Activated T-helper 1 cell treated with Interleukin-2 at 50 U/mL for 16 hours (primary cell): ENCODE measurements at places on chromosomes 13 and 19.
A peak's percentile ranks its signal among the peaks of the same experiment; 100 is the strongest.

DNA sequence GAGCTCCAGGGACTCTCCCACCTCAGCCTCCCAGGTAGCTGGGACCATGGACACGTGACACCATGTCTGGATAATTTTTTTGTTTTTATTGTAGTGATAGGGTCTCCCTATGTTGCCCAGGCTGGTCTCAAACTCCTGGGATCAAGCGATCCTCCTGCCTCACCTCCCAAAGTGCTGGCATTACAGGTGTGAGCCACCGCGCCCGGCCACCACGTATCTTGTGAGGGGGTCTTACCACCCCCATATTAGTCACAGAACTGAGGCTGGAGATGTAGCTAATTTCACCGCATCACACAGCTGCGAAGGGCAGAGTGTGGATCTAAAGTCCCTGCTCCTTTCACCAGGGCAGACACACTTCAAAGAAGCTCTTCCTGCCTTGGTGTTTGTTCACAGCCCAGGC, 211.8 kb upstream of the SOX1 start:
- DNase-seq, result no peak

DNA sequence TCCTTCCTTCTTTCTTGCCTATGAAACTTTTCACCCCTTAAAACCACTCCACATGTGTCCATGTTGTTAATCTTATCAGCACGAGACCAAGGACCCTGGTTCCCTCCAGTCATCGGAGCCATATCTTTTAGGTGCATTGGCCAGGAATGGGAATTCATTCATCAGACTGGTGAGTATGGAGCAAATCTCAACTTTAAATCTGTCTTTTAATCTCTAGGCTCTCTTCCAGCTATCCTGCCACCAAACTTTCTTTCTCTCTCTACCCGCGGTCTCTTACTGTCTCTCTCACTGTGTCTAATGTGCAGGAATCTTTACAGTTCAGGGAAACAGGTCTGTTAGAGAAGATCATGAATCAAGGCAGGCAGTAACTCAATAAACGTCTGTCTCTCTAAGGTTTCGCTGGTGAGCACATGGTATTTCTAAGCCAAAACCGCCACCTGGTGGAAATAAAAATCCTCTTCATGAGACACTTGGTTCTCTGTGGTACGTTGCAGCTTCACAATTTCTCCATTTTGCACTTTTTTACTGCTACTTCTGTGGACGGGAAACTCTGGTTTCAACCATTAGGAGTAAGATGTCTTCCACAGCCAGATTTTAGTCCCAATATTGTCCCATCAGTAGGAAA, 16.1 kb downstream of the LGALS16 start:
- no peak for DNase-seq

DNA sequence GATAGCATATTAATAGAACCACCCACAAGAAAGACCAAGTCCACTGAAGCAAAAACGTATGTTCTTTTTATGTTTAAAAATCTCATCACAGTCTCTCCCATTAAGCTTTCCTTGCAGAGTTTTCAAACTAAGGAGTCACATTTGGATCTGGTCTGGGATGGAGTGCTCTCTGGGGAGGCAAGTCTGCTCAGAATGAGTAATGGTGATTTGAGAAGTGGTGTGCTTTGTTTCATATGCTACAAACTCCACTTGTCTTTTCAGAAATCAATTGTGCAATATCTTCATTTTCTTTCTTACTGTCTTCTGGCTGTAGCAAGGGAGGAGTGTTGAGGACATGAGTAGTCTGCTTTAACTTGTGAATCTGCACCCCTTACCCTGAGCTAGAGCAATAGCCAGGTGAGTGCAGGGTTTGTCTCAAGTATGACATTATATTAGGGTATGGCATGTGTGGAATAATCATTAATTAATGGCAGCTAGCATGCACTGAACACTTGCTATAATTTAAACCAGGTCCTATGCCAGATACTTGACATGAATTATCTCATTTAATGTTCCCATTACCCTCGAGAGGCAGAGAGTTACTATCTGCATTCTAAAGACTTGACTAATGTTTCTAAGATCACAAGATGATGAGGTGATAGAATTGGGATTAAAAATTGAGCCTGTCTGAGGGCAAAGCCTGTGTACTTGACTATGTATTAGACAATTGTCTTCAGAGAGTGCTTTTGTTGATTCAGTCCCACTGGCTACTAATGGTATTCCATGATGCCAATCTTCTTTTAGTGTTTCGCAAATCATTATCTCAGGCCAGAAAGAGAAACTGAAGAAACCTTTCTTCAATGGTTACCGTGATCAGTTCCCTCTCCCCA, 171.8 kb downstream of the GPC6 start:
- no peak for DNase-seq

GRCh38 chr13:38636761-38637160, 50.1 kb upstream of the FREM2 start:
- DNase-seq, result no peak

DNA sequence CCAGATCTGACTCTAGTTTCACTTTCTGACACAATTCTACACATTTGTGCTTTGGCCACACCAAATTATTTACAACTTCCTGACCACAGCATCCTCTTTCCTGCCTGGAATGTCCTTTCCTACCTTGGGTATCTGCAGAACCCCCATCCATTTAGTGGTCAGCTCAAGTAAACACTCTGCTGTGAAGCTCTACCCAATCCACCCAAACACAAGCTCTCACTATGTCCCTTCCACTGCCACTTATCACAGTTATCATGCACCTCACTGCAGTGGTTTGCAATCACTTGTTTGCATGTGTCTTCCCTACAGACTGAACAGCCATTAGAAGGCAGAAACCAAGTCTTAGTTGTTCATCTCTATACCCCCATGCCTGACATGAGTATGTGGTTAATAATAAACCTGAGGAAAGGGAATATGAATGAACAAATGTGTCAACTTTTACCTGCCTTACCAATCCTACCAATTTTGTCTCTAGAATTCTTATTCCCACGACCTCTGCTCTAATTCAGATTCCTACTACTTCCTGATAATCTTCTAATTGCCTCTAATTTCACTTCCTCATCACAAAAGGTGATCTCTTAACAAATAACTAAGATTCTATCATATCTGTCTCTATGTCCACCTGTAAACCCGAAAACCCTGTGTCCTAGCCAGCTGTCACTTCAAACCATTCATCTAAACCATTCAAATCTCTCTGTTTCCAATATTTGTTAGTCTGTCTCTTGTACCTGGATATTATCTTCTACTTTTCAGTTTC, 25.1 kb downstream of the LNX2 start:
- DNase-seq, result no peak

DNA sequence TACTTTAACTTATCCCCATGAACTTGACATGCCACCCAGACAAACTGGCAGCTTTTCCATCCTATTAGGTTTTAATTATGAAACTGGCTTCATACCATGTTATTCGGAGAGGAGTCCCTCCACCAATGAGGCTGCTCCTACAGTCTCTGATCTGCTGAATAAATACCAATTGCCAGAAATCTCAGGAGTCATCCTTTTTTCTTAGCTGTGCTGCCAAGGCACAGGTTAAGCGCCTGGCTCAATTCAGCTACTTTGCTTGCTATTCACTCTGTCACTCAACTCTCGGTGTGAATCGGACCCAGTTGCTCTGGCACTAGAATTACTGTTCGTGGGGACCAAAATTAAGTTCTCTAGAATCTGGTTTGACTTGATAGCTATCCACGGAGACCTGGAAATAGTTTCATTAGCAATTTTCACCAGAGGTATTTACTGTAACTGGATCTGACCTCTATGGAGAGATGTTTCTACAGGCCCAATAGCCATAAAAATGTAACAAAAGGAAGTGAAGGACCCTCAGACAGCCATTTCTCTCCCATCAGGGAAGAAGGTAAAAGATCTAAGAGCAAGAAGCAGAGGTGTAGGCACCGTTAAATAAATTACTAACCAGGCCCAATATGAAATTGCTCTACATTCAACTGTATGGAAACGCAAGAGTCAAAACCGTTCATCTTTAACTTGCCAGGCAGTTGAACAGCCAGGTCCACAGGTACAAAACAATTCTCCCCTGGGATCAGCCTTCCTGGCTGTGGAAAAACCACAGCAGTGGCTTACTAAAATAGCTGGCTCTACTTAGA, 5.4 kb downstream of the ZC3H4 start:
- no peak for DNase-seq

DNA sequence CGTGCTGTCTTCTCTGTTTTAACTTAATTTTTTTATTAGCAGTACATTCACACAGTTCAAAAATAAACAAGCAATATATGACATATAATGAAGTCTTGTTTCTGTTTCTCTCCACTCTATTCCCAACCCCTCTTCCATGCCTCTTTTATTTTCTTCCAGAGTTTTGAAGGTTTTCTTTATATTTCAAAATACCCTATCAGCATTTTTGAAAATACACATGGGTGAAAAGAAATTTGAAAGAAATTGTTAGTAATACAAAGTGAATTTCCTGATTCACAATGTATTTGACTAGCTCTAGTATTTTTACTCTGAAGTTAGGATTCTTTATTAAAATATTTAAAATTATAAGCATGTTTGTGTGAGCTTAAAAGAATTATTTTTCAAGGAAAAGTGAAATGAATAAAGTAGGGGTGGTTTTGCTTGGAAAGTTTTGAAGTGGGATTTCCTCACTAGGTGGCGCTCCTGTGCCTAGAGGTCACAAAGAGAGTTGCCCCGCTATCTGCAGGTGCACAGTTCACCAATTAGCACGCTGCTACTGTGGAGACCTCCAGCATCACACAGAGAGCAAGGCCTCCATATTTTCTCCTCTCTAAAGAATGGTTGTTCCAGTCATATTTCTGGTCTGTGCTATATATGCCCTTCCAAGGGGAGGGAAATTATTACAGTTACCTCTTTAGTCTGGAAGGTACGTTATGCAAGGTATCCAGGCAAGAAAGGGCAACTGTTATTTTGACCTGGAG, 37.6 kb downstream of the SOX21 start:
- peak; percentile 4 for DNase-seq

- no peak for DNase-seq
These were observed 14.3 kb upstream of the ZNF554 start for GRCh38 chr19:2805261-2805900.
